ENCODE measurements at places on chromosomes 11 and 22. TPM values are rescaled to one million over a fixed set of nuclear protein-coding genes. Genes with fewer than 3 reads are reported as not detected.

GRCh38 chr11:78200553-78200952 is 11.8 kb downstream of the USP35 start:
- DNase-seq, result no peak

GRCh38 chr11:85889676-85890579 is 34.7 kb downstream of the CCDC83 start:
- DNase-seq, result peak; percentile 50

GRCh38 chr22:36332623-36333332 is 55.0 kb downstream of the MYH9 start:
- peak; percentile 78 for DNase-seq

- DNase-seq, result no peak
Measured at GRCh38 chr11:27200779-27201453, 160.3 kb downstream of the BBOX1 start.

DNA sequence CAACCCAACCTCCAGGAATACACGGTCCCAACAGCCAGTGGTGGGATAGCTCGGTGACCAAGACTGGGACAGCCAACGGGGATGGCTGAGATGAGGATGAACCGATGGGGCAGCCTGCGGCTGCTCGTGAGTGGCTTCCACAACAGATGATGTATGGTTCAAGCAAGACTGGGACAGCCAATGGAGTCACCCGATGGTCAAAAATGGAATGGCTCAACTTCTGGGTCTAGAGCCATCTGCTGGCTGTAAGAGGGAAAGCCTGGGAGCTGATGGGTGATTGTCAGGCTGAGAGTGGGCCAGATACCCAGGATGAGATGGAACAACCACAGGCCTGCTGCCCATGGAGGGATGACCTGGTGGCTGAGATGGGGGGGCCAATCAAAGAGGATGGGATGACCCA is 35.5 kb downstream of the SYT7 start:
- DNase-seq, result no peak

DNA sequence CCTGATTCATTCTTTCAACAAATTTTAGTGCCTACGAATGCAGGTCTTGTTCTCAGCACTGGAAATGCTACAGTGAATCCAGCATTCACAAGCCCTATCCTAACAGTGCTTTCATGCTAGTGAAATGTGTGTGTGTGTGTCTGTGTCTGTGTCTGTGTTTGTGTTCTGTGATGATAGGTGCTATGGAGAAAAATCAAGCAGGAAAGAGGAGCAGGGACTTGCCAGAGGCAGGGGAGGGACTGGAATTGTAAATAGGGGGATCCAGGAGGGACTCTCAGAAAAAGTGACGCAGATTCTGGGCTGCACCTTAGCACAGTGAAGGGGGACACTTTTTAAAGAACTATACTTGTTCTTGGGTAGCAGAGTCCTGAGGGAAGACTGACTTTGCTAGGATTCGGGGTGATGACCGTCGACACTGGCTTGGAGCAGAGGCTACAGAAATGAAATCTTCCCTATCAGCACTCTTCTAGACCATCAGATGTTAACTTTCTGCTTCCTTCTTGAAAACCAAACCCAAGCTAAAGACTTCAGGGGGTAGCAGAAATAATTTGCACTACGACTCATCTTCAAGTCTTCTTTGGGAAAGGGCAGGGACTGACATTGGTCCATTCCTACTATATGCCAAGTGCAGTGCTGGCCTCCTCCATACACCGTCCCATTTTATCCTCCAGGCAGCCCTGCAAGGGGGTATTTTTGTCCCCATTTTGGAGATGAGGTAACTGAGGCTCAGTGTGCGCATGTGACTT is 39.3 kb upstream of the PTPRJ start:
- DNase-seq, result no peak

GRCh38 chr11:99893811-99894210 is 793.3 kb upstream of the ARHGAP42 start:
- DNase-seq, result no peak

DNA sequence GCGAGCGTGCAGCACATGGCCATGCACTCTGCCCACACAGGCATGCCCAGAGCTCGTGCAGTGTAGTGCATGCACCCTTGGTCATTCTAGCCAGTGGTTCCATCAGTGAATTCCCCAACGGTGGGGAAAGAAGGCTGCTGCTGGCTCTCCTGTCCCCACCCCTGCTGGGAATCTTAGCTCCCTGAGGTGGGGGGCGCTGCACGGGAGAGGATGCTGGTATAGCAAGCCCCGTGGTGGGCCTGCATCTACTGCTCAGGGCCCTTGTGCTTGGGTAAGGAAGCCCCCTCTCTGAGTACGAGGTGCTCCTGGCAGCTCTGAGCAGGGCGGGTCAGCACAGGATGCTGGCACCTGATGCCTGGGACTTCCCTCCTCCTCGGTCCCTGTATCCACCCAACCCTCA is 18.5 kb upstream of the BAIAP2L2 start:
- no peak for DNase-seq

DNA sequence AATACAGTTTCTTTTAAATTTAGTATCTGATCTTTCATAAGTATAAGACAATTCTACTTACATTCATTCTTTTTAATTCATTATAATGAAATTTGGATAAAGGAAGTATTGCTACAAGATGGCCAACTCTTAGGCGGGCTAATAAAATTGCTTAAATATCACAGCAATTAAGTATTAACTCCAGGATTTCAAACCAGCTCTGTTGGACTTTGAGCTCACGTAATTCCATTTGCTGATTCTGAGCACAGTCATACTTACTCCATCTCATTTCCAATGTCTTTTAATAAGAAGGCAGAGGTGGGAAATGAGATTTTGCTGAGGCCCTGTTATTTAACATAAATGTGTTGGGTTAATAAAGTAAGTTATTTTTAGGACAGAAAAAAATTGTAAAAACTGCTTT is 748.1 kb downstream of the KCNA4 start:
- DNase-seq, result no peak

- DNase-seq, result no peak
Measured at GRCh38 chr11:69436041-69436982, 45.2 kb upstream of the LINC01488 start.

GRCh38 chr11:110061296-110061695 is 31.9 kb upstream of the ZC3H12C start:
- no peak for DNase-seq

- DNase-seq, result peak; percentile 12
Measured at GRCh38 chr11:104623518-104623917, 274.7 kb downstream of the CASP12 start.

DNA sequence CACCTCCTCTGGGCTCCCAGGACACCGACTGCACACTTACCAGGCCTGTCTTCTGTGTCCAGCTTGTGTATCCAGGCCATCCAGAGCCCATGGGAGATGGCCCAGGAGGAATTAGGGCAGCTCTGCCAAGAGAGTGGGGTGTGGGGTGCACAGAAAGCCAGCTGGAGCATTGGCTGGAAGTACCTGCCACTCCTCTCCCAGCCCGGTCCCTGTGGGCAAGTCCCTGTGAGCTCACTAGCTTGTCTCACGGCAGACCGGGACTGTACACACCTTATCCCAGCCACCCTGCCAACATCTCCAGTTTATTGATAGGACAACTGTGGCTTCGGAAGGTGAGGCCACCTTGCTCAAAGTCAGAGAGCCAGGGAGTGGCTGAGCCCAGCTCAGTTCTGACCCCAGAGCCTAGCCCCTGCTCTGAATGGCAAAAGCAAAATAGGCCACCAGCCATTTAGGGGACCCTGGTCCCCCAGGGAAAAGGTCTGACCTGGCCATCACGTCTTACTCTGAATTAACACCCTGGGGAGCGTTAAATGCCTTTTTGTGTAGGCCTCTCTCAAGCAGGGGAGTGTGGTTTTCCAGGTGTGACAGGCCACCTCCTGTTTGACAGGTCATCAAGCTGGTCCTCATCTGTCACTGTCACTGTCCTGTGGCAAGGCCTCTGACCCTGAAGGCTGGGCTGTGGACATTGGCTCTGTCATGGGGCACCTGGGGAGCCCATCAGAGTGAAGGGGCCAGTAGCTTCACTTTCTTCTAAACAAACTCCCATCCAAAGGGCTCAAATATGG is 15.1 kb downstream of the UQCR10 start:
- DNase-seq, result no peak

DNA sequence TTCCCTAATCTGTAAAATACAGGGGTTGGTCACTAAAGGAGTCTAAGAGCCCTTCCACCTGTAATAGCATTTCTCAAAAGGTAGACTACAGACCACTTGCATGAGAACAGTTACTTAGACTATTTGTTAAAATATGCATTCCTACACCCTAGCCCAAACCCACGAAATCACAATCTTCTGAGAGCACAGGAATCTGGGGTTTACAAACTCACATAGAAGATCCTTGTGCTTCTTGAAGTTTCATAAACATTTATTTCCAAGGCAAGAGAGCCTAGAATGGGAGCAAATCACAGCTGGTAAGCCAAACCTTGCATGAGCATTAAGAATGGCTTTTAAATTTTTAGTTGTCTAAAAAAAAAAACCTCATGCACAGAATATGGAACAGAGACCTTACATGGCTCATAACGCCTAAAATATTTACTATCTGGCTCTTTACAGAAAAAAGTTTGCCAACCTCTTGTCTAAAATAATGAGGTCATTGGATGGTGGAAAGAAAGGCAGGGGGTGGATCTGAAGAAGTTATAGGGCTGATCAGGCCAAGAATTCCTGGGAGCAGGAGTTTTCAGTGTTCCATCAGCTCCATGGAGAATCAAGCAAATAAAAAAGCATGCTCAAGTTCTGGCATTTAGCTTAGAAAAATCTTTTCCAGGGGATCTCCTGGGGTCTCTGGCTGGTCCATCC is 133.4 kb downstream of the CCDC34 start:
- no peak for DNase-seq

GRCh38 chr11:42542336-42542735 is 769.5 kb upstream of the API5 start:
- no peak for DNase-seq

DNA sequence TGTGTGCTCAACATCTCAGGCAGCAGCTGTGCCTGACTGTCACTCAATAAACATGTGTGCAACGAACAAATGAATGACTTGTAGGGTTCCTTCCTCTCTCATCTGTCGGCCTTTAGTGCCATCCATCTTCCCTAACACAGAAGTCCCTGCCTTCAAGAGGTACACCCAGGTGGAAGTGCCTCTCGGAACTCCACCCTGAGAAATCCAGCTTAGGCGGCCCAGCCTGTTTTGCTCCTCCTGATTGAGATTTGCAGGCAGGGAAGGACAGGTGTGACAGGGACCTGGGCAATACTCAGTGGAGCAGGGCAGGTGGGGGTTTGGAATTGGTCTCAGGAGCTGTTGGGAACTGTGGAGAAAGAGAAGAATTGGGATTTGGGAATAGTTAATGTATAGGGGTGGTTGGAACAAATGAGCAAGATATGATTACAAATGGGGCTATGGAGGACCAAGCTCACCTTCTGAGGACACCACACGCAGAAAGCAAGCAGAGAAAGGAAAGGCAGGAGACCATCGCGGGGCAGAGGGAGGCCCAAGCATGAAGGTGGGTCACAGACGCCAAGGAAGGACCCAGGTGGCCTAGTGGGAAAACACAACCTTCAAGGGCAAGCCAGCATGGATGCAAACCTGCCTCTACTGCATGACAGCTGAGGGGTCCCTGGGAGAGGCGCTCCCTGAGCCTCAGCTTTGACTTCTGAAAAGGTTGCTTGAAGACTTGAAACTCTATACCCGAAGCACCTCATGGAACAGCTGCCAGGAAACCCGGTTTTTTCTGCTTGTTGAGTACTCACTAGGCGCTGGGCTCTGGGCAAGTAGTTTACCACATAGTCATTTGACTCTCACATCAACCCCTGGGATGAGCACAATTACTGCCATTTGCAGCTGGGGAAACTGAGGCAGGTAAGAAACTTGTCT is 40.9 kb upstream of the ANO1 start:
- DNase-seq, result no peak

- DNase-seq, result no peak
Measured at GRCh38 chr11:69437001-69437875, 44.2 kb upstream of the LINC01488 start.

DNA sequence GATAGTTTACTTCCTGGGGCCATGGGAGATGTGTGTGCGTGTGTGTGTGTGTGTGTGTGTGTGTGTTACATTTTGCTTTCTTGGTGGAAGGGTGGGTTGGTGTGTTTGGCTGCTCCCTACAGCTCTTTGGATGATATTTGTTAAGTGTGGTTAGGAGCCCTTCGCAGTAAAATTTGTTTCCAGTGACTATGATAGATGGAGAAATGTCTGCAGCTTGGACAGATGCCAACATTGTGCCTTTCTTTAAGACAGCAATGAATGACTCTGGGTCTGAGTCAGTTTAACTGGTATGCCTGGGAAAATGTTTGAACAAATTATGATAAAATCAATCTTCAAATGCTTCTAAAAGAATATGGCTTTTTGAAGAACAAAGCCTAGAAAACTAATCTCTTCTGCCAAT is 102.7 kb upstream of the TRPC6 start:
- peak; percentile 84 for DNase-seq

- DNase-seq, result peak; percentile 70
Measured at GRCh38 chr11:13343931-13344717, 66.5 kb downstream of the BMAL1 start.

OR4C16 gene
- 9.6 TPM for total RNA-seq

RTN4R gene
- 1.4 TPM for total RNA-seq

CNIH2 gene
- not detected for total RNA-seq

C1QTNF6 gene
- total RNA-seq, result 13.0 TPM

UBQLNL gene
- not detected for total RNA-seq
